ENCODE measurements at places on chromosomes 12 and 14. TPM values are rescaled to one million over a fixed set of nuclear protein-coding genes. Genes with fewer than 3 reads are reported as not detected.

GRCh38 chr12:29053567-29053966, 95.5 kb upstream of the FAR2 start:
- H3K27me3 ChIP-seq = no peaks in the 10 kb centered on the region
- no peaks in the 10 kb centered on the region for H3K36me3 ChIP-seq

GRCh38 chr12:100967189-100967588, 172.6 kb downstream of the ANO4 start:
- H3K27ac ChIP-seq = no peak overlapping the region
- no peaks in the 10 kb centered on the region for H3K36me3 ChIP-seq

DNA sequence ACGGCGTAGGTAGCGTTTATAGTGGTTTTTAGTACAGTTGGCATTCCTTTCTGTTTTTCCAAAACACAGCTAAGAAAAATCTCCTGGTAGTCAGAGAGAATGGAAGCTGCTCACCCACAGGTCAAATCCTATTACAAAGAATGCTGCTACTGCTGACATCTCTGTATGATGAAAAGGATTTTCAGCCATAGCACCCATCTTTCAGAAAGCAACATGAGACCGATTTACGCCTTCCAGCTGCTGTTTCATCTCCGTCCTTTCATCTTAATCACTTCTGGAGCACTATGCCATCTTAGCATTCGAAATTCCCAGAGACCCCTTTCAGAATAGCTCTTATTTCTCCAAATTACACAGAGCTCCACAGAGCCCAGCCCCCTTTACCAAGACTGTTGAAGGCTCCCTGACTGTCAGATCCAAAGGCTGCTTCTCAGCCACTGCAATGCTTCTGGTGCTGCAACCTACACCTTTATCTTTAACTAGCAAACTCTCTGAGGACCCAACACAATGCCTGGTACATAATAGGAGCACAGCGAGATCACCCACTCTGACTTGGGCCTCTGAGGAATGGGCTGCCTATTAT, 211.8 kb downstream of the NEDD1 start:
- H3K36me3 ChIP-seq = no peaks in the 10 kb centered on the region
- H3K27ac ChIP-seq = no peak overlapping the region
- DNase-seq = no peak

DNA sequence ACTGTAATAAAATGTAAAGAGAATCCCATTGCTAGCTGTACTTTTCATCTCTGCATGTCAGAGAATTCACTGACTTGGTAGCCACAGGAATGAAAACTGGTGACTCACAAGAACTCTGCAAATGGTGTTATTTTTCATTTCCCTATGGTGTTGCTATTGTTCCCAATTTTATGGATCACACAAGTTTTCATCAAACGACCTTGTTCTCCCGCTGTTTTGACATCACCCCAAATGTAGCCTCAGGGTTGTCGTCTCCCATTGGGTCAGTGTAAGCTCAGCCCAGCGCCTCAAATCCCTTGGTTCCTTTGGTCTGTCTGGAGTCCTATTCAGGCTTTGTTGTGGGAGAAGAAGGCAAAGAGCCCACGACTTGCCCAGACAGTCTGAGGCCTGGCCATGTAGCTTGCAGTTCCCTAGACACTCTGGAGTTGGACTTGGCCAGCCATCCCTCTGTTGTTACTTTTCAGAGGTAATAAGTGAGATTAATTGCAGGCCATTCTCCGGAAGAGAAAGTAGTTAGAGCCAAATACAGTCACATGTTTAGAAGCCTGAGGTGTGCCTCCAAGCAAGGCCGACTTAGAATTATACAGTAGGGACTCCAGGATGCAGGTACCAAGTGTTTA, 159.2 kb downstream of the TGFB3 start:
- peaks cover 15% of the 10 kb centered on the region for H3K4me1 ChIP-seq
- no peaks in the 10 kb centered on the region for H3K27me3 ChIP-seq
- no peak for DNase-seq
- H3K27ac ChIP-seq = no peak overlapping the region
- no peak overlapping the region for H3K4me3 ChIP-seq

GRCh38 chr12:4273273-4273651, 300 bp upstream of the CCND2 start:
- H3K27me3 ChIP-seq = peaks cover 82% of the 10 kb centered on the region
- no peaks in the 10 kb centered on the region for H3K36me3 ChIP-seq
- H3K4me3 ChIP-seq = peak overlapping the region; percentile 69
- DNase-seq = no peak
- H3K4me1 ChIP-seq = peaks cover 49% of the 10 kb centered on the region

DNA sequence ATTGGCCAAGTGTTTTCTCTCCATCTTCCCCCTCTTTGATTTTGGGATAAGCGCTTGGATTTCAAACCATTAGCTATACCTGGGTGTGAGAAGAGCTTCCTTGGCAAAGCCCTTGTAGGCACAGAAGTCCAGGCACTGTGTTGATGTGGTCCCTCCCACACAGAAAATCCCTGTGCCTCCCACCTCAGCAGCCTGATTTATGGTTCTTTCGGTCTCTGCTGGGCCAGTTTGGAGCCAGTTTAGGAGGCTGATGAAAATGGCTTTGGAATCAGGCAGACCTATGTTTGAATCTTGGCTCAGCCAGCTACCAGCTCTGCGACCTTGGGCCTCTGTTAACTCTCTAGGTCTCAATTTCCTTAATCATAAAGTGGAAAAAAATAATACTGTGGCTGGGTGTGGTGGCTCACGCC, 9.6 kb upstream of the IFT81 start:
- H3K4me3 ChIP-seq = no peak overlapping the region
- H3K36me3 ChIP-seq = no peaks in the 10 kb centered on the region
- DNase-seq = no peak
- H3K27me3 ChIP-seq = no peaks in the 10 kb centered on the region

DNA sequence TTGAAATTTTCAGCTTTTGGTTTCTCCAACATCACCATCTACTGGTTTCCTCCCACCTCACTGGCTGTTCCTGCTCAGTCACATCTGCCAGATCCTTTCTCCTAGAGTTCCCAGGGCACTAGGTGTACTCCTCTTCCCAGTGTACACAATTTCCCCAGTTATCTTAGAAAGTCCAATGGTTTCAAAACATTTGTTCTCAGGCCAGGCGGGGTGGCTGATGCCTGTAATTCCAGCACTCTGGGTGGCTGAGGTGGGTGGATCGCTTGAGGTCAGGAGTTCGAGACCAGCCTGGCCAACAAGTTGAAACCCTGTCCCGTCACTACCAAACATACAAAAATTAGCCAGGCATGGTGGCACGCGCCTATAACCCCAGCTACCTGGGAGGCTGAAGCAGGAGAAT, 60.7 kb downstream of the SPPL3 start:
- no peaks in the 10 kb centered on the region for H3K36me3 ChIP-seq
- no peak overlapping the region for H3K27ac ChIP-seq
- no peaks in the 10 kb centered on the region for H3K27me3 ChIP-seq
- H3K4me1 ChIP-seq = peaks cover 70% of the 10 kb centered on the region
- DNase-seq = no peak

GPR135 gene
- 1.3 TPM for polyA plus RNA-seq

EXOC3L4 gene
- not detected for polyA plus RNA-seq
